ENCODE measurements at places on chromosomes 12 and 14.

DNA sequence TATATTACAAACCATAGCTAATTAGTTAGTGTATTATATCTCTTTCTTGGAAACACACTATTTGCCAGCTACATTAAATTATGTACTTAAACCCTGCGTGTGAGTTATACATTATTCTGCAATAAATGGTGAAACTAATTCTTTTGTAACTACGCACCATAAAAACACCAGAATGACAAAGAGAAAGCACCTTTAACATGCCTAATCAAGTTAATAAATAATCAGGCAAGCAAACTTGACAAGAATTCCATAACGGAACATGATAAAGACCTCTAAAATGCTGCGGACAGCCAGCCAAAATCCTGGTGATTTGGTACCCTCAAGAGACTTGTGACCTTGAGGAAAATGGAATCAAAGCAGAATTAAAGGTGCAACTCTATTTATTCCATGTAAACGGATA is 375.3 kb upstream of the KITLG start:
- no peak for DNase-seq

GRCh38 chr14:94560291-94560665 is 964 bp upstream of the SERPINA4 start:
- no peak for DNase-seq

- DNase-seq = no peak
Observed at GRCh38 chr12:92432724-92433441, 269.9 kb upstream of the PLEKHG7 start.

DNA sequence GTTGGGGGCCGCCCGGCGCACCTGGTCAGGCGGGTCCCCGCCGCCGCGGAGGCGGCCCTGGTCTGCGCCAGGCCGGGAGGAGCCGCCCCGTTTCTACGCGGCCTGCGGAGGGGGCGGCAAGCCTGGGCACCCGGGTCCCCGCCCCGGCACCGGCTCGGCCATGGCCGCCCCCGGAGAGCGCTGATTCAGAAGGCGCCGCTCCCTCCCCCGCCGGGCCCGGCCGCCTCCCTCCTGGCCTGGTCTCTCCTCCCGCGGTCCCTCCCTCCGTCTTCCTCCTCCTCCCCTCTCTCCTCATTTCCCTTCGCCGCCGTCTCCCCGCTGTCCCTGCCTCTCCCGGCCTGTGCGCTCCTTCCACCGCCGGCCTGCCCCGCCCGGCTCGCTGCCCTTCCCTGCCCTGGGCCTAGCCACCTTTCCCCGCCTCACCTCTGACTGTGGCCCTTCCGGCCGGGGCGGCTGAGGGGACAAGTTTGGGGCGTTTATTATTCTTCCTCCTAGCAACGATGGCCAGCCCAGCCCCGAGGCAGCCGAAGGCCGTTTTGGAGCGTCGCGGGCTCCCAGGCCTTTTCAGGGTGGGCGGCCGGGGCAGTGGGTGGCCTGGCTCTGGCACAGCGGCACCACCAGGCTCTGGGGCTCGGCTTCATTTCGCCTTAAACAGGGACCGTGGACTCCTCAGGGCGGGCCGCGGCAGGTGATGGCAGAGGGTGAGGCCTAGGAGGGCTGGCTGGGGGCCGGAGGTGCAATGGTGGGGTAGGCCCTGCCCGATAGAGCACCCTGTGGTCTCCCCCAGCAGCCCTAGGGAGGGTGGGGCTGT is 768 bp downstream of the CEP170B start:
- DNase-seq = peak; percentile 74

- peak; percentile 54 for DNase-seq
Observed at GRCh38 chr14:90523544-90523943, 126.7 kb downstream of the CALM1 start.

- DNase-seq = no peak
Observed at GRCh38 chr14:75196468-75196867, 20.1 kb upstream of the TMED10 start.

DNA sequence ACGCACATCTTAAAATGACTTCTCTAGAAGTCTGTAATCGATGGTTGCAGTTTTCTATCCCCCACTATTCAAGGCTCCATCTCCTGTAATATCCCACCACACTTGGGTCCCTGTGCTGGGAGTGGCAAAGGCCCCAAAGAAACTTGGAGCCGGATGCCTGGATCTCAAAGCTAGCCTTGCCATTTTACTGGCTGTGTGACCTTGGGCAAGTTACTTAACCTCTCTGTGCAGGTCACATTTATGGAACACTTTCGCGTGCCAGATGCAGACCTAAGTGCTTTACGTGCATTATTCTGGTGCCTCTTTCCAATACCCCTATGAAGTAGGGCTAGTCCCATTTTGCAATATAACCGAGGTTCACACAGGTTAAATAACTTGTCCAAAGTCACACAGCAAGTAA is 151.8 kb upstream of the PRMT8 start:
- no peak for DNase-seq
